Amygdala (tissue), 56 donors: ENCODE measurements at places on chromosomes 7 and 10.

DNA sequence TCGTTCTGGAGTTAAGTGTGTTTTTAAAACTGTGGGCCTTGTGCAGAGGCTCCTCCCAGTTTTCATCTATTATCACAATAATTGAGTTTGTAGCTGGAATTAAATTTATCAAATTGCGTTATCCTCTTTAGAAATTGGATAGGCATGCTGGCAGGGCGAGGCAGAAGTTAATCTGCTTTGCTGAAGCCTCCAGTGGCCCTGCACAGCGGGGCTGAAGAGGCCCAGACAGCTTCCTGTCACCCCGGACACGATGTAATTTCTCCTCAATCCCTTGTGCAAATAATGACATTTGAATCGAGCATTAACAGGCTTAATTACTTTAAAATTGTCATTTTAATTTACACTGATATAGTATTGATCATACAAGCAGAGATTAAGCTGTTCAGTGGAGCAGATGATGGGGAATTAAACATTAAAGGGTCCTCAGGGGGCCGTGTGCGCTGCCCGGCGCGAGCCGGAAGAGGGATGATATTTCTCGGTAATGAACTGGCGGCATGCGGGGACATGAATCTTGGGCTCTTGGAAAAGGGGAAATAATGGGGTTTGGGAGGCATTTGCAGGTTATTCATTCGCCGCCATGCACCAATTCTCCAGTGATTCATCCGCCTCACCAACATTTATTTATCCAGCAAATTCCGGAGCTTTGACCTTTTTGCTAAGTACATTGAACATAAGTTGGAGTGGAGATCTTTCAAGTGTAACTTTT is 118.5 kb downstream of the NKX6-2 start:
- no peak for DNase-seq

DNA sequence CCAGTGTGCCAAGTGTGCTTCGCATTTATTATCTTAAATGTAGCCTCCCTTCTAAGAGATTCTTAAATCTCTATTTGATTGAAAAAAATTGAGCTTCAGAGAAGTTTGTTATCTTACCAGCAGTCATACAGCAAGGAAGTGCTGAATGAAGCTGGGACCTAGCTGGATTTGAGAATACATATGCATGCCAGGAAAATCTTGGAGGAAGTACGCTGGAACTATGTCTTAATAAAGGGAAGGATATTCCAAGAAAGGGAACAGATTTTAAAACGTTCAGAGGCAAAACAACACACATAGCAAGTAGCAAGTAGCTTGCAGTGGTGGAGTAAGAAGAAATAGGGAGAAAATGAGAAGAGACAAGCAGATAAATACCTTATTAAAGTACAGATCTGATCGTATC is 1.5 kb downstream of the CFAP70 start:
- no peak for DNase-seq

- no peak for DNase-seq
Measured at GRCh38 chr7:373818-374705, 84.1 kb downstream of the FOXL3 start.

DNA sequence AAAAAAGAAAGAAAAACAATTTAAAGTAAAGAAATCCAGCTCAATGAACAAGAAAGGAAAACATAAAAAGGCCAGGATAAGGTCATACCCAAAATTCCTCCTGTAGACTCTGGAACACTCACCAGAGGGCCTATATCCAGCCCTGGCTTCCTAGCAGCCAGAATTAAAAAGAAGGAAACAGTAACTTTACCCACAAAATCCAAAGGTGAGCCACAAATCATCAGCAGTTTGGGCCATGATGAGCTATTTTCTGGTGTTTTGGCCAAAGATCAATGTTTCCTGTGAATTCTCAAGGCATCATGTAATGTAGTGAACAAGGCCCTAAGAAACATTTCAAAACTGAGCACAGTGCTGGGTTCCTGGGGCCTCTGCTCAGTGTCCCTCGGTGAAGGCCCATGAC is 87.8 kb downstream of the LARP4B start:
- no peak for DNase-seq

- no peak for DNase-seq
Measured at GRCh38 chr10:58555170-58555929, 42.7 kb downstream of the BICC1 start.

GRCh38 chr7:128450913-128451312 is 4.8 kb upstream of the HILPDA start:
- DNase-seq = no peak

GRCh38 chr10:86334488-86335085 is 32.0 kb downstream of the GRID1 start:
- DNase-seq = no peak

- no peak for DNase-seq
Measured at GRCh38 chr7:37510043-37510634, 61.5 kb upstream of the ELMO1 start.

DNA sequence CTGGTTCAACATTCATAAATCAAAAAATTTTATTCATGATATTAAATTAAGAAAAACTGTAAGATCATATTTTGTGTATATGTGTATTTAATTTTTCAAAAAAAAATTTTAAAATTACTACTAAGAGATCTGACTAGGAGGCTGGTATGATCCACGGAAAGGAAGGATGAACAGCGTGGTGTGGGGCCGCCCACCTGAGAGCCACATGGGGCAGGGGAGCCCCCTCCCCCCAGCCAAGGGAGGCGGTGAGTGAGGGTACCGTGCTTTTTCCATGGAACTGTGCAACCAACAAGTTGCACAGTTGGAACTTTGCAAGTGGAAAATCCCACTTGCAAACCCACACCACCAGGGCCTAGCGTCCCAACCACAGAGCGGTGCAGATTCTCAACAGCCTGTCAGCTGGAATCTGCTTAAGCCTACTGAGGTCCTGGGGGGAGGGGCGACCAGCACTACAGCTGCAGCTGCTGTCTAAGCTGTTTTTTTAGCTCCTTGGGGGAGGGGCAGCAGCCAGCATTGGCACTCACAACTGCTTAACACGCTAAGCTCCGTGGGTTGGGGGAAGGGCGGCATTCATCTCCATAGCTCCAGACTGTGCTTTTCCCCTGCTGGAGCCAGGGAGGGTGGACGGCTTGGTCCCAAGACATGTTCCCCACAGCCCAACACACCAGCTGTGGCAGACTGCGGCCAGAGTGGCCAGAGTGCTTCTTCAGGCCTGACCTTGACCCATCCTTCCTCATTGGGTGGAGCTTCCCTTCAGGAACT is 94.2 kb upstream of the IGFBP3 start:
- no peak for DNase-seq

- no peak for DNase-seq
Measured at GRCh38 chr7:128914566-128915151, 4.2 kb upstream of the KCP start.

- DNase-seq = no peak
Measured at GRCh38 chr10:5449823-5450222, 37.5 kb downstream of the NET1 start.

- DNase-seq = no peak
Measured at GRCh38 chr10:68997211-68997610, 8.6 kb downstream of the KIFBP start.

DNA sequence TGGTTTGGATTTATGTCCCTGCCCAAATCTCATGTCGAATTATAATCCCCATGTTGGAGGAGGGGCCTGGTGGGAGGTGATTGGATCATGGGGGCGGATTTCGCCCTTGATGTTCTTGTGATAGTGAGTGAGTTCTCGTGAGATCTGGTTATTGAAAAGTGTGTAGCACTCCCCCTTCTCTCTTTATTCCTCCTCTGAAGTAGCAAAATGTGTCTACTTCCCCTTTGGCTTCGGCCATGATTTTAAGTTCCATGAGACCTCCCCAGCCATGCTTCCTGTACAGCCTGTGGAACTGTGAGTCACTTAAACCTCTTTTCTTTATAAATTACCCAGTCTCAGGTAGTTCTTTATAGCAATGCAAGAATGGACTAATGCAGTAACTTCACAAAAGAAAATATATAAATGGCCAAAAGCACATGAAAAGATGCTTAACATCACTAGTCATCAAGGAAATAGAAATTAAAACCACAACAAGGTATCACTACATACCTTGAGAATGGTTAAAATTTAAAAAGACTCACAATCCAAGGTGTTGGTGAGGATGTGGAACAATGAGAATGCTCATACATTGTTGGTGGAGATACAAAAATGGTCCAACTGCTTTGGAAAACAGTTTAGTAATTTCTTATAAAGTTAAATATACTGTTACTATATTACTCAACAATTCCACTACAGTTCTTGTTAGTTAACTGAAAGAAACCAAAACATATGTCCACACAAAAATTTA is 218.7 kb downstream of the SNX10 start:
- no peak for DNase-seq

- DNase-seq = no peak
Measured at GRCh38 chr10:26507441-26507840, 69.3 kb downstream of the APBB1IP start.

DNA sequence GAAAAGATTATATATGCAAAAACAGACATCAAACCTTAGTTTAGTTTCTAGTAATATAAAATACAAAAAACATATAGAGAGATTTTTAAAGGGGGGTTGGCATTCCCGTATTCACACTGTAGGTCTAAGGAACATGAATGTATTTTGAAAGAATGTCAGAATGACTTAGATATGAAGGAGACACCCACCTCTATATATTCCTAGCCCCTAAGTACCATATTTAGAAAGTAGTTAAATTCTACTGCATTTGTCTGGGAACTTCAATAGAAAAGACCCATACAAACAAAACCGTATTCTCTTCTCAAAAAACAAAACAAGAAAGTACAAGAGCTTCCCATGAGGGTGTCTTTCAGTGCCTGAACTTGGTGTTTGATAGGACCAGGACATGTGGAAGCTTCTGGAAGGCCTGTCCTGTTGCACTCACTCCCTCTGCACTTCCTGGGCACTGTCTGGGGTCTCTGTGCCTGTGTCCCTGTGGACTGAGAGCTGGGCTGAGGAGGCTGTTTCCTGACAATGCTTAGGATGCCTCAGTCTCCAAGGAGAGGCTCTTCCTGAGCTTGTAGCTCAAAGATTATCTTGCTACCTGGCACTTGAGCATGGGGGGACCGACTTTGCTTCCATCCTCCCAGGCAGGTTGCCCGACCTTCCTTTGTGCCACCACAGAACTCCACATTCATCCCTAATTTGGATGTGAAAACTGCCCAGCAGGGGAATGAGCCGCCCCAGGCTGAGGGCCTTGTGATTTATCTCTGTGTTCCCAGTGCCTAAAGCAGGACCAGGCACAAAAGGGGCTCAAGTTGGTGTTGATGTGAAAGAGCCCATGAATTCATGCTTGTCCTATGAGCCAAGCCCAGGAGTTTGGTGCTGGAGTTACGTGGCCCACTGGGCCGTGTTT is 44.4 kb upstream of the KLF6 start:
- no peak for DNase-seq

- no peak for DNase-seq
Measured at GRCh38 chr10:32956365-32957197, 1.4 kb downstream of the ITGB1 start.

- DNase-seq = no peak
Measured at GRCh38 chr10:58587676-58588075, 75.0 kb downstream of the BICC1 start.

- DNase-seq = no peak
Measured at GRCh38 chr7:88339195-88339922, 32.7 kb upstream of the STEAP4 start.

DNA sequence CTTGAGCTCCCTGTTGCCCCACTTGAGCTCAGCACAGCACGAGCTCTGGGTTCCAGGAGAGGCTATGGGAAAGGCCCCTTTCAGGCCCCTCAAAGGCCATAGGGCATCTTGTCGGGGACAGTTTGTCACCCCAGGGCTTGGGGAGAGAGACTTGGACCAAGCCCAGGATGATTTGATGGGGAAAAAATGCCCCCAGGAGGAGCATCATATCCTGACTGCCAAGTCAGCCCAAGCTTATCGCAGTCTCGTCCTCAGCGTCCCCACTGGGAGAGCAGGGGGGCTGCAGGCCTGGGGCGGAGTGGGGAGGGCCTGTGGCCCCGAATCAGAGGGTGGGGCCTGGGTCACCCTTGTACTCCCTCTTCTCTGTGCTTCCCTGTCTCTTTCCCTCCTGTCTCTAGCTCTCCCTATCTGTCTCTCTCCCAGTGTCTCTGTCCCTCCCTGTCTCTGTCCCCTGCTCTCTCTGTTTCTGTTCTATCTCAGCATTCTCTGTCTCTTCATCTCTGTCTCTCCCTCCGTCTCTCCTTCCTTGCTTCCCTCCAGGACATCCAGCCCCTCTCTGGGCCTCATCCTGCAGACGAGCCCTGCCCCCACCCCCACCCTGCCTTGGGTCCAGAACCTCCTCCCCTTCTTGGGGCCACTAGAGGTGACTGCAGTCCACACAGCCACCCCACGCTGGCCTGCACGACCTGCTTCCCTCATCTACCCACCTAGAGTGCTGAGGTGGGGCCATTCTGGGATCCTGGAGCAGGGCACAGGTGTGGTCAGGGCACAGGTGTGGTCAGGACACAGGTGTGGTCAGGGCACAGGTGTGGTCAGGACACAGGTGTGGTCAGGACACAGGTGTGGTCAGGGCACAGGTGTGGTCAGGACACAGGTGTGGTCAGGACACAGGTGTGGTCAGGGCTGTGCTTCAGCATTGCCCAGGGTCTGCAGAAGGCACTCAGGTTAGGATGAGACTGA is 17.3 kb upstream of the GRIFIN start:
- no peak for DNase-seq

GRCh38 chr7:55185321-55185802 is 166.5 kb downstream of the EGFR start:
- no peak for DNase-seq

GRCh38 chr7:143299840-143300239 is 11.7 kb downstream of the CASP2 start:
- no peak for DNase-seq

- DNase-seq = no peak
Measured at GRCh38 chr10:22702348-22702747, 12.0 kb downstream of the PIP4K2A start.

- DNase-seq = no peak
Measured at GRCh38 chr7:101519324-101520023, 109.6 kb downstream of the MYL10 start.

DNA sequence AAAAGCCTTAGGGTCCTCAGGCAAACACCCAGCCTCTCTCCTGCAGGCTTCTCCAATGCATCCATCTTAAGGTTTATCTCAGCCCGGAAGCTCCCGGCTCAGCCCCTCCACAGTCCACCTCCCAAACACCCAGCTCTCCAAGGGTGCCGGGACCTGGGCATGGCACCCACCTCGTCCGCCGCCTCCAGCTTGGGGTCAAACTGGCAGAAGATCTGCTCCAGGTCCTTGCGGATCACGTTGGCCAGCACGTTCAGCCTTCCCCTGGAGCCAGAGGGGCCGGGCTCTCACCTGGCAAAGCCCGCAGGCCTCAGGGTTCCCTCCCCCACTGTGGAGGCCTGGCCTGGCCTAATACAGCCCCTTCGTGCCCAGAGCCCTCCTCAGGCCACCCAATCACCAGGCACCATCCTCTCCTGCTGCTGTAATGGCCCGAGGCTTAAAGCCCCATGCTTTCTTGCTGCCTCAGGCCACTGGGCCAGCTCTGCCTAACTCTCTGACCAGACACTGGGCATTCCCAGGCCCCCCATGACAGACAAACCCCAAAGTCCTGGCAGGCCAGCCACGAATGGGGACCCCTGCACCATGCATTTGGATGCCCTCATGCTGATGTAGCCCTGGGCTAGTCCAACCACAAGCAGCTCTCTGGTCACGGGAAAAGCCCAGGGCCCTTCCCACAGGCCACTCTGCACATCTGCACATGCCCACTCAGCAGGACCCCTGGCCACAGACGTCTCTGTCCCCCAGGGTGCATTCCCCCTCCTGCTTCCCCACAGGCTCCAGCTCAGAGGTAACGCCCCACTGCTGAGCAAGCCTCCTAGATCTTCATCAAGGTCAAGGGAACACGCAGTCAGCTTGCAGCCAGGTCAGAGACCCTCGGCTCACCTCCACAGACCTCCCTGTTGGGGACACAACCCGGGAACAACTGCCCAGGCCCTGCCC is 12.3 kb downstream of the OGDHL start:
- no peak for DNase-seq
